ENCODE measurements at places on chromosomes 13 and 19.

DNA sequence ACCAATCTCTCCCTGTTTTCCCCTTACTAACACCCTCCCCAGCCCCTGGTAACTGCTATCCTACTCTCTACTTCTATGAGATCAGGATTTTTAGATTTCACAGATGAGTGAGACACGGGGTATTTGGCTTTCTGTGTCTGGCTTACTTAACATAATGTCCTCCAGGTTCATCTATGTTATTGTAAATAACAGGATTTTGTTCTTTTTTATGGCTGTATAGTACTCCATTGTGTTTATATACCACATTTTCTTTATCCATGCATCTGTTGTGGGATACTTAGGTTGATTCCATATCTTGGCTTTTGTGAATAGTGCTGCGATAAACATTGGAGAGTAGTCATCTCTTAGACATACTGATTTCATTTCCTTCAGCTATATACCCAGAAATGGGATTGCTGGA is 28.5 kb upstream of the ATP11A start:
- no peak for DNase-seq

- DNase-seq, result no peak
Observed at GRCh38 chr19:8387688-8388611, 2.2 kb upstream of the RAB11B start.

DNA sequence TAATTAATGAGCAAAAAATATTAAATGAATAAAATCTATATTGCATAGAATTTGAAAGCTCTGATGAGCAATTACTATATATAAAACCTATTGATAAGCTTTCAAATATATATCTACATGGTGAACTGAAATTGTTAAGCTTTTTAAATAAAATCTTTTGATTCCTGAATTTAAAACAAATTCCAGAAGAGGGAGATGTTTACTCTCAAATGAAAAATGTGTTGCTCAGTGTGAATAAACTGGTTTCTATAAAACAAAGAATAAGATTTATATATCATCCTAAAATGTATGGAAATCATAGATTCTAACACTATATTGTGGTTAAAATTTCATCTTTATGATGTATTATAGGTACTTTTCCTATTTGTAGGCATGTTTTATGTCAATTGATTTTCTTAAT is 171.5 kb upstream of the SLITRK6 start:
- DNase-seq, result no peak

DNA sequence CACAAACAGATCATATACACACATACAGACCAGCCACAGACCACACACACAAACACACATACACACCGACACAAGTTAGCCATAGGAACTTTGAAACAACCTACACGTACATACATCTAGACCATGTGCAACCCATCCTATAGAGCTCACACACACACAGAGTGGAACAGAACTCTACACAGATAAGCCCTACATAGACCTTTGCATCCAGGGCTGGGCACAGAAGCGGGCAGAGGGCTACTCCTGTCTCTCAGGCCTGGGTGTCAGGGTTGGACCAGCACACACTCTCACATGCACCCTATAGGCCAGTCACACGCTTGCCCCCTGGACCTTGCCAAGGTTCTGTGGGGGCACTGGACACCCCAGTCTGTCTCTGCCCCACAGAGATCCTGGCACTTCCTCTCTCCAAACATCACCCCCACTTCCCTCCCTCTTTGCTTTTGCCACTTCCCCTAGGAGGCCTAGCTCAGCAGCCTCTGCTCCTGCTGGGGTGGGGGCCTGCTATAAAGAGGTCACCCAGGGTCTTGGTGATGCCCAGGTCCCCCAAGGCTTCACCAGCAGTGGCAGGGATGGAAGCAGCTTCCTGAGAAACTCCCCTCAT is 5.8 kb upstream of the JUNB start:
- no peak for DNase-seq

DNA sequence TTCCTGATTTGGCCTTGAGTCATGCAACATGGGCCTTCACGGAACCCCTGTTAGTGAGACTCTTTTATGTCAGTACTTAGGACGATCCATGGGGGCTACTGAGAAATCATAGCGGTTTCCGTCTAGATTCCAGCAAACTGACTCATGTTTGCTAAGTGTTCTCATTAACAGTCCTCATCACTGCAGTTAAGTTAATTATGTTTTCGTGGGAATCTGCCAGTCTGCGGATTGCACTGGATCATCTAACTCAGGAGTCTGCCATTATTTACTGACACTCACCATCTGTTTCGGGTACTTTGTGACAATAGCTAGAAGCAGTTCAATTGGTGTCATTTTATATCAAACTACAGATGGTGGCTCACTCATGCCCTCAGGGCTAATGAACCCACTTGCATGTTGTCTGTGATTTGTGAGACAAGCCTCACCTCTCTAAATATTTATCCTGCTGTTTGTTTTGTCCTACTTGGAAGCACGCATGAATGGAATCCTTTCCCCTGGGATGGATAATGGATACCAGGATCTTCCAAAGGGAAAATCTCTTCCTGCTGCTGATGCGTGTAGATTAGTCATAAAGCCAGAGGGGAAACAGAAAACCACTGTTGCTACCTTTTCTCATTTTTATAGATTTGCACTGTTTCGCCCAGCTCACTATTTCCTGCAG is 61.8 kb downstream of the RAB20 start:
- peak; percentile 98 for DNase-seq

DNA sequence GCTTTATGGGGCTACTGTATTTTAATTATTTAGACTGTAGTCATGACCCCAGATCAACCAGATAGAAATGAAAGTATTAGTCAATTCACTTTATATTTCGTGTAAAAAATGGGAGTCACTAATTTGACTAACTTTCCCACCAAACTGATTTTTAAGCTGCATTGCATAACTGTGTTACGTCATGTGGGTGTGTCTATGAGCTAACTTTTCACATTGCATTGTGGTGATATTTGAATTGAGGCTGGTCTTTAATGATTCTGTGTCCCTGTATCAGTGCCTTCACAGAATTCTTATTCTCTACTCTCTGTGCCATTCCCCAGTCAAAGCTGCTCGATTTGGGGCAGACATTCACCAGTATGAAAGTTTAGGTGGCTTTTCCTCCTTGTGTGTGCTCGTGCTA is 172.7 kb upstream of the MAB21L1 start:
- DNase-seq, result no peak

- DNase-seq, result no peak
Observed at GRCh38 chr19:39926170-39926760, 8.2 kb downstream of the FCGBP start.

GRCh38 chr13:71856548-71857043 is 10.4 kb downstream of the DACH1 start:
- no peak for DNase-seq

- no peak for DNase-seq
Observed at GRCh38 chr19:53894707-53895106, 12.7 kb downstream of the PRKCG start.

- DNase-seq, result no peak
Observed at GRCh38 chr13:114061744-114062143, 70.7 kb downstream of the RASA3 start.

All from NCI-H1105 treated with DMSO at 0.1 percent for 48 hours (cell line).